Naive thymus-derived CD8-positive, alpha-beta T cell (primary cell): ENCODE measurements at places on chromosomes 1 and 21.

DNA sequence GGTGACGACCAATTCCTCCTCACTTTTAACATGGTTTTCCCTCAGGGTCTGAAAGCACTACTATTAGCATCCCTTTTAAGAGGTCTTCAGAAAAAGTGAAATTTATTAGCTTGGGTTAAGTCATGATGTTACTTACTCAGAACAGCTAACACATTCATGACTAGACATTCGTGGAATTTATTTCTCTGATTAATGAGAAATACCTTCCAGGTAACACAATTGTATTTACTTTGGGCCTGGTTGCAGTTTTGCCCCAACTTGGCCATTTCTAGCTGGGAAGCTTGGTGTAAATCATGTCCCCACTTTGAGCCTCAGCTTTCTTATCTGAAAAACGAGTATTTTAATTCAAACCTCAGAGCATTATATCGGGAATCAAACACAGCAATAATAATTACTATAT, 119.2 kb upstream of the SPATA6 start:
- DNase-seq: no peak

DNA sequence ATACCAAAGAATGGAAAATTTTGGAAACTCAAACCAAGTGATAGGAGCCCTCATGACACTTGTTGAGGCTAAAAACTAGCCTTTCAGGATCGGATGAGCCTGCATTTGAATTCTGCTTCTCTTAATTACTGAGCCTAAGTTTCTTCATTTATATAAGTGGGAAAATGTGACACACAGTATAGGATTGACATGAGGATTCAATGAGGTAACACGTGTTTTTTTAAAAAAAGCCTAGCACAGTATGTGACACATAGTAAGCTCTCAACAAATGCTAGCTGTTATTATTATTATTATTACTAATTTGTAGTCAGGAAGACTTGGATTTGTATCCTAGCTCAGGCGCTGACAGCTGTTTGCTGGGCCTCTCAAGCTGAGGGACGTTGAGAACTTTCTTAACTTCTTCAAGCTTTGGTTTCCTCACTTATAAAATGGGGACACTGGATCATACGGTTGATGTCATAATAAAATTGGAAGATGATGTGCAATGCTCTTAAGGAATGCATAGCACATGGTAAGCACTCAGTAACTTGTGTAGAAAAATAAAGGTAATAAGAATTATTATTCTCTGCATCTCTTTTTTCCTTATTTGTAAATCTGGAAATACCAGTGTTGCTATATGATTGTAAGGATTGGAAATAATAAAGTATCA, 55.4 kb upstream of the JUN start:
- no peak for DNase-seq

DNA sequence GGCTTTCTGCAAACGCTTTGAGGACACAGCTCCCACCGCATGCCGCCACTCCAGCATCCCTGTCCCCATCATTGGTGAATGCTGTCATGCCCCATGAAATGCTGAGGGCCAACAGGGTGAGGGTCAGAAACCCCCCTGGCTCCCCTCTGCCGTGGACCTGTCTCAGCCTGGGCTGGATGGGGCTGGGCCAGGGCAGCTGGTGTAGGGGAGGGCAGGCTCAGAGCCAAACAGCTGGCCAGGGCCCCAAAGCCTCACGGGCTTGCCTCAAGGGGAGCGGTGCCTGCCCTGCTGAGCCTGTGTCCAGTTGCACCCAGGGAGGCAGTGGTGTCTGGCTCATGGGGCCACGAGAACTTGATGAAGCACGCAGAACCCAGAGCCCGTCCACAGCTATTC, 49.7 kb downstream of the S100B start:
- no peak for DNase-seq

DNA sequence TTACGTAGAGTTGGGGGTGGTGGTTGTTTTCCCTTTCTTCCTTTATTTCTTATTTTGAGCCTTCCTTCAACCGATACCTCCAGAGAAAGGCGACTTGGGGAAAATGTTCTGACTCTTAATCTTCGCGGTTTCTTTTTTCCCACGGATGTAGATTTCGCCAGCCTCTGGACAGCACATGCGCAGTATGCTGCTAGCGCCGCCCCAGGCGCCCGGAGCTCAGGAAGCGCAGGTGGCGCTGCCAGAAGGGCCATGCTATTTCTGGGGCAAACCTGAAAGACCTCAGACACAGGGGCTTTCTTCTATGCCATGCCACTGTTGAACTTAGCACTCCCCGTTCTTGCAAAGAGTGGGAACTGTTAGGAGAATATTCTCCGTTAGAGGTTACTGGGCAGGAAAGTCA, 392.1 kb downstream of the KIF26B start:
- DNase-seq: no peak

DNA sequence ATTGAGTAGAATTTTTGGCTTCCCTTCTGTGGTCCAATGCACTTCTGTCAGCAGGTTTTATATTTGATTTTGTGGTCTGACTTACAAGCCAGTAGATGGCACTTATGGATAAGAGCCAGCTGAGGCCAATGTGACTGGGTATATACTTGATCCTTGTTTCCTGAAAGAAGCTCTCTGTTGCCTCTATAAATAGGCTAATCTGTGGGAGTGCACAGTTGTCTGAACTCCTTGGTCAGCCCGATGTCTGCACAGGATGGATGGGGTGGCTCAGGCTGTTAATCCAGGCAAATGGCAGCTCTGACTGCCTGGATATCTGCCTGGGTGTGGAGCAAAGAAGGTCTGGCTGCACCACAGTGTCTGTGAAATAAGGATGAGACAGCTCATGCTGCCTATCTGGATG, 1183.7 kb upstream of the PRMT6 start:
- no peak for DNase-seq

DNA sequence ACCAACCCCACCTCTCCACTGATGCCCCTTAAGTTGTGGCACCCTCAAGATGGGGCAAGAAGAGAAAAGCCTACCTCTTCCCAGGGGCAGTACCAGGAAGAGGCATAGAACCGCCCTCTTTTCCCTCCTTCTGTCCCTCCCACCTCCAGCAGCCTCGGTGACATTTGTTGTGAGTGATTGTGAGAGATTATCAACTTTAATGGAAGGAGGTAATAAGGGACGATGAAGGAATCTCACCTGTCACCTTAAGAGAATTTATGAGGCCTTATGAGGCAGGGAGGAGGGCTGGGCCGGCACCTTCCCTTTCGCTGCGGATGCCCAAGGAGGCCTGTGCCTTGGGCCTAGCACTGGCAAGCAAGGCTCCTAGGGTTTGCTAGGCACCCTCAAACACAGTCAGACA, 1.4 kb upstream of the ADGRB2 start:
- DNase-seq: no peak

DNA sequence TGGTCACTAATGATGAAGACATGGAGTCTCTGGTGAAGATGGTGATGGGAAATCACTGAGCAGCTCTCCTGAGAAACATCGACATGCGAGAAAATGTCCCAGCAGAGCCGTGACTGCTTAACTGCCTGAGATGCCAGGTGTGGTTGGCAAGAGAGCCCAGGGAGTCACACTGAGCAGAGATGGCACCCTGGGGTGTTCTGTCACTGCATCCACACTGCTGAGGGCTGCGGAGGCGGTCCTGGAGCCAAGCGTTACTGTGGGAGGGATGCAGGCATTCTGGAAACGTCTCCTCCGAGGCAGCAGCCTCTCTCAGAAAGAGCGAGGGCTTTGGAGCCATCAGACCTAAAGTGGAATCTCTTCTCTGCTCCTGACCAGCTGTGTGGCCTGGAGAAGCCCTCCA, 57.2 kb downstream of the EPHB2 start:
- no peak for DNase-seq

GRCh38 chr1:226054519-226055327, 7.8 kb upstream of the H3-3A start:
- DNase-seq: no peak

DNA sequence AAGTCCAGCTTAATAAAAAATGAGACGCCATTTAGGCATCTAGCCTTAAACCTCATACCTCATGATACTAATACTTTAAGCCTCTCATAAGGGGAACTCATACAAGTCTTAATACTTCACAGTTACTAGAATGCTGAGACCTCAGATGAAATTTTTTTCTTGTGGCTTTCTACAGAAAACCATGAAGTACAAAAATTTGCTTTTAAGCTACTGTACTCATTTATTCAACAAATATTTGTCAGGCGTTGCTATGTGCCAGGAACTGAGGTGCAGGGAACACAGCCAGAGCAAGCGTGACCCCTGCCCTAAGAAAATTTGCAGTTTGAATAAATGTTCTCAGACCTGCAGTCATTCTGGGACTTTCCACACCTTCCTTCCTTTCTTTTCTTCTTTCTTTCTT, 150.6 kb downstream of the MRPL39 start:
- DNase-seq: no peak

DNA sequence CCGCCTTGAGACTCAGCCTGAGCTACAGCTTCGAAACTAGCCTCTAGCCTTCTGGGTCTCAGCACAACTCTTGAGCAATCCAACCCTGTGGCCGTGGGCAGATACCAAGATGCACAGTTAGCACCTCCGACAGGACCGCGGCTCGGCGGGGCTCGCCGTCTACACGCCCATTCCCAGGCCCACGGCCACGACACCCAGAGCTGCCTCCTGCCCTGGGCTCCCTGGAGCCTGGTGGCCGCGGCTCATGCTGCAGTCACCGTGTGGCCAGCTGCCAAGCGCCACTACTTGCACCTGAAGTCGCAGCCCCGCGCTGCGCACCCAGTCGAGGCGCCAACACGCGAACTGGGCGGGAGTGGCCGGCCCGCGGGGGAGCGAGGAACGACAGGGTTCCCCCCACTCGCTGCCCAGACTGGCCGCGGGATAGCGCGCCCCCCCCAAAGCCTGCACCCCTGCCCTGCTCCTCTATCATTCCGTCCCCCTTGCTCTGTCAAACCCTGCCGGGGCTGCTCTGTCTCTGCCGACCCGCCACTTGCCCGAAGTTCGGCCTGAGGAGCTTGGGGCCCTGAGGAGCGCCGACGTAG, 729 bp upstream of the CDCA8 start:
- no peak for DNase-seq

DNA sequence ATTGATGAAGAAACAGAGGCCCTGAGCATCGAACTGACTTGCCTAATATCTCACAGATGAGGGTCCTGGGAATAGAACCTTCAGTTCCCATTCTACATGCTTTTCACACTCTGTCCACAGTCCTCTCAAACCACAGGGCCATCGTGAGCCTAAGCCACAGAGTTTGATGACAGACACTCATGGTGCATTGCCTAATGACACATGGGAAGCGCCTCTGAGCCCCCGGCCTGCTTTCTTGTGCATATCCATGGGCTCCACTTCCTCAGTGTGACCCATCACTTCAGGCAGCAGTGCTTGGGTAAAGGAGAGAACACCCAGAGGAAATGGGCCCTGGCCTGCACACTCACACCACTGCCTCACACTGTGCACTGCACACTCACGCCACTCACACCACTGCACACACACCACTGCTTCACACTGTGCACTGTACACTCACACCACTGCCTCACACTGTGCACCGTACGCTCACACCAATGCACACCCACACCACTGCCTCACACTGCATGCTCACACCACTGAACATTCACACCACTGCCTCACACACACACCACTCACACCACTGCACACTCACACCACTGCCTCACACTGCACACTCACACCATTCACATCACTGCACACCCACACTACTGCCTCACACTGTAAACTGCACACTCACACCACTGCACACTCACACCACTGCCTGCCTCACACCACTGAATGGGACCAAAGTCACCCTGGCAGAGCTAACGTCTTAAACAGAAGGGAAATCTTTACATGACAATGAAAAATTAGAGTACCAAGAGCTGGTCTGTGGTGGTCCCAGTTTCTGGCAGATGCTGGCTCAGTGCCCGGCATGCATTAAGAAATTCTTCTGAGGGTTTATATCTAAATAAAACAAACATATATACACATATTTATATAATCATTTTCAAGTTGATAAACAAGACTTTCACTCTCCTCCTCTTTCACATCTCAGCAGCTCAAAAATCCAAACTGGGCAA, 53.0 kb downstream of the KANK4 start:
- no peak for DNase-seq

- no peak for DNase-seq
Observed at GRCh38 chr1:247445526-247446356, 12.2 kb downstream of the OR2B11 start.

DNA sequence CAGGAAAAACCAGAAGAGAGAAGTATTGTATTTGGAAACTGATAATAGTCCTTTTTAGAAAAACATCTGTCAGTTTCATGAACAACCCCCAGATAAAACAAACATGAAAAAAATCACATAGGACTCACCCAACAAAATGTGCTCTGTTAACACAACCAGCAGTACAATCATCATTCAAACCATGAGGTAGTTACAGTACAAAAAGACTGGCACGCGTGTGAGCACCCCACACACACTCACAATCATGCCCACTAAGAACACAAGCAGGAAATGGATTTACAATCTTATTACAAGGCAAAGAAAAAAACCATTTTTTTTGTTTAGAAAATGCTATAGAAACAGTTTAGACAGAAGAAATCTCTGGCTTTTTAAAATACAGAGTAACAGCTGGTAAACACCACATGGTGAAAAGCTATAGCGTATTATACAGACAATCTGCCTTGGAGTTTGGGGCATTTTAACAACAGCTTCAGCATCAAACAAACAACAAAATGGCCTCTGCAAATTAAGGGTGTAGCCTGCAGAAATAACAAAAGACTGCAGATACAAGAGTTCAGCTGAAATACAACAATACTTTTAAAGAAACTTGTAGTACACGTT, 180.0 kb downstream of the CDC7 start:
- no peak for DNase-seq

DNA sequence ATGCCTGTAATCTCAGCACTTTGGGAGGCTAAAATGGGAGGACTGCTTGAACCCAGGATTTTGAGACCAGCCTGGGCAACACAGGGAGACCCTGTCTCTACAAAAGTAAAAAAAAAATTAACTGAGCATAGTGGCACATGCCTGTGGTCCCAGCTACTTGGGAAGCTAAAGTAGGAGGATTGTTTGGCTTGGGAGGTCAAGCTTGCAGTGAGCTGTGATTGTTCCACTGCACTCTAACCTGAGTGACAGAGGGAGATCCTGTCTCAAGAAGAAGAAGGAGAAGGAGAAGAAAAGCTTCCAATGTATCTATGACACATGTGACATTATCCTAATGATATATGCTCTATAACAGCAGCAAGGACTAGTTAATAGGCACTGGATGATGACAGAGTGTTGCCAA, 20.1 kb upstream of the ARHGAP29 start:
- DNase-seq: no peak

GRCh38 chr1:182394055-182394775, 2.6 kb upstream of the GLUL start:
- DNase-seq: no peak

- no peak for DNase-seq
Observed at GRCh38 chr1:212860713-212861581, 2.9 kb downstream of the FLVCR1 start.

- no peak for DNase-seq
Observed at GRCh38 chr1:20381045-20381641, 90.5 kb downstream of the VWA5B1 start.

GRCh38 chr1:193308438-193308837, 122.0 kb upstream of the B3GALT2 start:
- DNase-seq: no peak

DNA sequence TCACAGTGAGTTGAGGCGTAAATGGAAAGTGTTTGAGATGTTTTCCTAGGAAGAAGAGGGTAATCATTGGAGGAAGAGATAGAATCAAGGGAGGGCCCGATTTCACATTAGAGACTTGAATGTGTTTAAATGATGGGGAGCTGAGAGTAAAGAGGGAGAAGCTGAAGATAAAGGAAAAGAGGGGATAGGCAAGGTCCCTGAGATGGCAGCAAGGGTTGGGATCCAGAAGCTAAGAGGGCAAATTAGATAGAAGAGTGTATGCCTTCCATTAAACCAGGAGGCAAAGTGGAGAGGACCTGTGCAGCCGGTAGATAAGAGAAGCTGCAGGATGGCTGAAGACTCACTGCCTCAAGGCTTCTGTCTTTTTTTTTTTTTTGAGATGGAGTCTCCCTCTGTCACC, 21.6 kb upstream of the CSF1 start:
- no peak for DNase-seq
